ENCODE measurements at places on chromosomes 2 and 18.

DNA sequence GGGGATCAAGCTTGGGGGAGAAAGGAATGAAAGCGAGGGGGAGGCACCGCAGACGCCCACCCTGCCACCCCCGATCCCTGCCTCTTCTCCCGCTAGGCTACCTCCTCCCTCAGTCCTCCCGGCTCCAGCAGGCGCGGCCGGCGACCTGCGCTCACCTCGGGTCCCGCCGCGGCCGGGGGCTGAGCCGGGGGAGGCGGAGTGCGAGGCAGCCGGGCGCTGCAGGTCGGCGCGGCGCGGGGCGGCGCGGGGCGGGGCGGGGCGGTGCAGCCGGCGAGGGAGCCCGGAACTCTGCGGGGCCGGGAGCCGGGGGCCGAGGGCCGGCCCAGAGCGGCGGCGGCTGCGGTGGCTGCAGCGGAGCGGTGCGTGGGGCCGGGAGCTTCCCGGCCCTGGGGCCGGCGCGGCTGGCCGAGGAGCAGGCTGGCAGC lies 477 bp downstream of the ACVR1 start:
- DNase-seq, result no peak

GRCh38 chr2:63789338-63790020 lies 52.2 kb upstream of the UGP2 start:
- no peak for DNase-seq

DNA sequence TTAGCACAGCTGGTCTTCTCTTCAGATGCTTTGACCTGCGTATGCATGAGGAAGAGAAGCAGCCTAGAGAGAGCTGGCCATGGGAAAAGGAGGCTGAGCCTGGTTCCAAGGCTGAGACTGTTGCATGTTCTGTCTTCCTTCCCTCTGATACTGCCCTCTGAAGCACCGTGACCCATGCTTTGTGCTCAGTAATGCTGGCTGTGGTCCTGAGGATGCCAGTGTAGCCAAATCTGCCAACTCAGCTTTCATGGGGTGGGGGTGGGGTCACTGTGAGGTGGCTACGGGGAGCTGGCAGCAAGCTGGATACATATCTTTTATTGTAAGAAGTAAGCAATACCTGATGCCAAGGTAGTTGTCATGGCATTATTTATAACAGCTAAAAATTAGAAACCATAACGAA lies 41.5 kb downstream of the EPAS1 start:
- no peak for DNase-seq

DNA sequence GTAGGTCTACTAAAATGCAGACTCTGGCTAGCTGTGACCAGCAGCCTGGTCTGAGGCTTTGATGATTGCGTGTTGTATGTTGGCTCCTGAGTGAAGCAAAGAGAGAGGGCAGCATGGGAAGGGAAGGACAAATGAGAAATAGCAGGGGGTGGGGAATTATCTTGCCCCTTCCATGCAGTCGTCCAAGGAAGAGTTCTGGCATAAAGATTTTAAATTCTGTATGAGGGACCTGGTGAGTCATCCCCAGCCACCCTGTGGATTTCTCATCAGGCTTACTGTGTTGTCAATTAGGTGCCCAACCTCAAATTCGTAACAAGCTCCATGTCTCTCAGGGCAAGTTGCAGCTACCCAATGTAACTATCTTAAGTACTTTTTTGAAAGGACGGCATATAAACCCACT lies 72.1 kb upstream of the NOSTRIN start:
- no peak for DNase-seq

DNA sequence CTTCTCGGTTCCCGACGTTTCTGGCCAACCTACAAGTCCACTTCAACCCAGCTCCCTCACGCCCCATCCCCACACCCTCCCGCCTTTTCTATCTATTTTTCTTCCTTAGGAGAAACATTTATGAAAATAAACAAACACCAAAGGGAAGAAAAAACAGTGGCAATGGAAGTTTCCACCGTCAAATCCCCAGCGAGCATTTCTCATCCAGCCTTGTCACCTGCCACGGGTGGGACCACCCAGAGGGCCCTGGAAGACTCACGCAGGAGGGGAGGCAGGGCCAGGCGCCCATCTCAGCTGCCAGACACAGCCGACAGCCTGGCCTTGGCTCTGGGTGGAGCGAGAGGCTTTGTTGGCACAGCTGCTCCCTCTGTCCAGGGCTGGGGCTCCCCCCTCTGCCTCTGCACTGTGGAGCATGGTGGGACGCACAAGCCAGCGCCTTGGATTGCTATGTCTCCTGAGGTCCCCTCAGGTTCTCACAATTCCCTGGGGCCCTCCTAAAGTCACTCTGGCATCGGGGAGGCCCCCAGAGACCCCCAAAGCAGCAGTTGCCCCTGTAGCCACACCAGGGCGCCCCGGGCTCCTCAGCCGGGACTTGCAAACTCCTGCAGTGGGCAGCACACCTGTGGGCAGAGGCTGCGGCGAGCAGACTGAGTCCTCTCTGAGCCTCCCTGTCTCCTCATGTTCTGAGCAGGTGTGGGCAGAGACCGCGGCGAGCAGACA lies 395.7 kb upstream of the SALL3 start:
- no peak for DNase-seq

- DNase-seq, result no peak
Measured at GRCh38 chr2:188664416-188664815, 309.8 kb upstream of the COL3A1 start.

GRCh38 chr2:71620116-71620515 lies 166.8 kb downstream of the DYSF start:
- DNase-seq, result no peak

- DNase-seq, result peak; percentile 16
Measured at GRCh38 chr2:36059691-36060090, 295.9 kb upstream of the CRIM1 start.

- DNase-seq, result no peak
Measured at GRCh38 chr2:128488434-128488833, 169.8 kb upstream of the HS6ST1 start.

GRCh38 chr2:140747665-140748064 lies 1383.2 kb downstream of the LRP1B start:
- no peak for DNase-seq

DNA sequence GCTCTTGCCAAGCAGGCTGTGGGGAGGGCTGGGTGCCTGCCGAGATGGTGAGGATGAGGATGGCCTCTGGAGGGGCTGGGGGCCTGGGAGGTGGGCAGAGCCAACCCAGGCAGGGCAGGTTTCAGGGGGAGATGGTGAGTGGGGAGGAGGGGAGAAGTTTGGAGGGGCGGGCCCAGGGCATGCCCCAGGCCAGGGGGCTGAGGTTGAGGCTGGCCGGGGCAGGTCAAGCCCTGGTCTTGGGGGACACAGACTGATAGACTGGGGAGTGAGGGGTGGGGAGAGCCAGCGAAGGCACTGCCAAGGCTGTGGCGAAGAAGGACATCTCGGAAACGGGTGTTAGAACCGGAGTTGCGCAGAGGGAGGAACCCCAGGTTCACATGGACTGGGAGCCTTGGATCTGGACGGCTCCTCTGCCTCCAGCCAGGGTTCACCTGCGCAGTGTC lies 12.6 kb downstream of the CAPN10 start:
- no peak for DNase-seq

DNA sequence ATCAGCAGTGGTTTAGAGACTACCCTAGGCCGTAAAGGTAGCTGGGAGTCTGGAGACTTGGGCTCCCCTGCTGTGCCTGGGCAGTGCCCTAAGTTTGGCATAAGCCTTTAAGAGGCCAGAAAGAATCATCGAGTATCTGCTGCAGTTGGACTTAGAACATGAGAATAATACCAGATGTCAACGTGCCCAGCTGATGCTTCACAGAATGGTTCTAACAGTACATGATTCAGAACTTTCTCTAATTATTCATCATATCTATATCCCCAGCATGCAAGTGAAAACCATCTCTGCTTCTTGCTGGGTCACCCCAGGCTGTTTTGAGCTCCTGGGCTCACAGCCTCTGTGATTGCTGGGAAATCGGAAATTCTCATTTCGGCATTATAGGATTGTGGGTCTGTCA lies 118.1 kb downstream of the NCK2 start:
- no peak for DNase-seq

GRCh38 chr2:183459466-183459865 lies 335.2 kb downstream of the NUP35 start:
- DNase-seq, result no peak

DNA sequence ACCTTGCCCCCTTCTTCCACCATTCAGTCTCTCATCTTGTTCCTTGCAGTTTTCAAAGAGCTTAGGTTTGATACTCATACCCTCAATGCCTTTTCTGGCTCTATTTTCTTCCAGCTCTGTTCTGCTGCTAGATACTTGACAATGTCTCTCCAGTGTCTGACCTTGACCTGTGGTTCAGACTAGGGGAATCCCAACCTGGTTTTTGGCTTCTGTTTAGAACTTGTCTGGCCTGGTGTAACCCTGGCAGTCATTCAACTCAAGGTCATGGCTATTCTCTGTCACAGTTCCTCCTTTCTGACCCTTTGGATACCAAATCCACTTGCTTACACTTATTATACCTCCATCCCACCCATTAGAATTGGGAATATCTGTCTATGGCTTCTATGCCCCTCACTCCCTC lies 31.8 kb upstream of the IMP4 start:
- no peak for DNase-seq

GRCh38 chr18:32803568-32803967 lies 30.7 kb upstream of the KLHL14 start:
- no peak for DNase-seq

GRCh38 chr18:26667046-26667445 lies 118.7 kb upstream of the KCTD1 start:
- no peak for DNase-seq

DNA sequence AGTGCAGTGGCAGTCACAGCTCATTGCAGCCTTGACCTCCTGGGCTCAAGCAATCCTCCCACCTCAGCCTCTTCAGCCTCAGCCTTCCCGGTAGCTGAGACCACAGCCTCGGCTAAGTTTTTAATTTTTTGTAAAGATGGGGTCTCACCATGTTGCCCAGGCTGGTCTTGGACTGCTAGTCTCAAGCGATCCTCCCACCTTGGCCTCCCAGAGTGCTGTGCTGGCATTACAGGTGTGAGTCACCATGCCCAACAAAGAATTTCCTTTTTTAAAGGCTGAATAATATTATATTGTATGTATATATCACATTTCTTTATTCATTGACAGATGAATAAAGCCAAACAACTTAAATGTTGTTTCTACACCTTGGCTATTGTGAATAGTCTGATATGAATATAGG lies 42.5 kb downstream of the MOB4 start:
- no peak for DNase-seq

GRCh38 chr2:23121968-23122648 lies 262.9 kb upstream of the KLHL29 start:
- no peak for DNase-seq
